AG08395 (cell line): ENCODE measurements at places on chromosomes 2 and 18.

- DNase-seq: no peak
These were observed 1389.4 kb downstream of the SUCLG1 start for GRCh38 chr2:83069724-83070123.

DNA sequence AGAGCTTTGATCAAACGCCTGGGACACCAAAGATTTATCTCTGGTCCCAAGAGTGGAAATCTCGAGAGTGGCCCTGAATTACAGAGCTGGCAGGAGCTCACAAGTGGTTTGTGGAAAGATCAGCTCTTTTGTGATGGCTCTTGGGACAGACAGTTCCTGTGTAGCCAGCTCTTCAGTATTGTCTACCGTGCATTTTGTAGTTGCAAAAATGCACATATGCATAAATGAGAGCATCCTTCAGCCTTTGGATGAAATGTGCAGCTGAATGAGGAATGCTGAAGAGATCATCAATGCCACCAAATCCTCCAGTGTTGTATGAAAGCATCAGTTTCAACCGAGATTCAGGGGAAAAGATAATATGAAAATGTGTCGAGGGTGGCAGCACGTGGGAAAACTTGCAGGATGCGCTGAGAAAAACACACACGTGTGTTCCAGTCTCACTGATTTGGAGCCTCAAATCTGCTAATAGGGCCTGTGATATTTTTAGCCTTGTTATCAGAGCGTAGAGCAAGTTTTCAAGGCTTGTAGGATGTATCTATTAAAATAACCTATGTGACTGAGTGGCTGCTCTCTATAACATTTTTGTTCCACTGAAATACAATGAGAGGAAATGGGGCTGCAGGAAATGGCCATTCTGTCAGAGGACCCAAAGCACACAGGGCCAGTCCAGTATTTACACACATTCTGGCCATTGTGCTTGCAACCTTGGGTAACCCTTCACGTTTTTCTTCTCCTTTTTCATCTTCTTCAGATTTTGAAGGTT lies 138.7 kb downstream of the PRKCE start:
- DNase-seq: no peak

GRCh38 chr2:46813680-46814079 lies 101.9 kb downstream of the MCFD2 start:
- no peak for DNase-seq

- no peak for DNase-seq
These were observed 623.1 kb upstream of the HS6ST1 start for GRCh38 chr2:128941751-128942150.

GRCh38 chr2:205733648-205734047 lies 51.3 kb downstream of the NRP2 start:
- DNase-seq: no peak

DNA sequence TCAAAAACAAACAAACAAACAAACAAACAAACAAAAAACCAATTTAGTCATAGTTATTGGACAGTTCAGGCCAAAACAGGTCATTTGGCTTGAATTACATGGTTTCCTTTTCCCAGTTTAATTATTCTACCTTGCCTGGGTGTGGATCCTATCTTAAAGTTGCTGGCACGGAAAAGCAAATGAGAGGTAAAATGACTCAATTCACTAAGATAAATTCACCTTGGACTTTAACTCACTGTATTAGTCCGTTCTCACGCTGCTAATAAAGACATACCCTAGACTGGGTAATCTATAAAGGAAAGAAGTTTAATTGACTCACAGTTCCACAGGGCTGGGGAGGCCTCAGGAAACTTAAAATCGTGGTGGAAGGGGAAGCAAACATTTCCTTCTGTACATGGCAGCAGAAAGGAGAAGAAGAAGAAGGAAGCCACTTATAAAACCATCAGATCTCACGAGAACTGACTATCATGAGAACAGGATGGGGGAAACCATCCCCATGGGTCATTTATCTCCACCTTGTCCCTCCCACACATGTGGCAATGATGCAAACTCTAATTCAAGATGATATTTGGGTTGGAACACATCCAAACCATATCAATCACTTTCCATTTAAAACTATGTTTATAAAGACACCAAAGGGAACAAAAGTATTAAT lies 22.5 kb upstream of the TRAPPC8 start:
- no peak for DNase-seq

- no peak for DNase-seq
These were observed 26.1 kb downstream of the GPC1 start for GRCh38 chr2:240461471-240462072.

DNA sequence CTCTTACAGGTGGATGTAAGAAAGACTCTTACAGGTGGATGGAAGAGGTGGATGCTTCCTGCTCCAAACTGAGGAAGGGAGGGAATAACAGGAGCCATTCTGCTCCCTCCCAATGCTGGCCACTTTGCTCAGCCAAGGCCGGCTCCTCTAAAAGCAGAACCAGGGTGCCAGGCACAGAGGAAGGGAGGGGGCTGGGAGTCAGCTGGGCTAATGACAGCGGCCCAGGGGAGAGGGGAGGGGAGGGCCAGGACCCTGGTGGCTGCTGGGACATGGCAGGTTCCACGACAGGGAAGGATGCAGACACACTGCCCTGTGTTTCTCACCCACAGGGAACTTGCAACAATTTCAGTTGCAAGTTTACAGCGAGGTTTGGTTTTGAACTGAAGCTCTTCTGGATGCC lies 173.4 kb downstream of the ANAPC1 start:
- DNase-seq: no peak

GRCh38 chr2:52428224-52428623 lies 1339.4 kb upstream of the CHAC2 start:
- no peak for DNase-seq

DNA sequence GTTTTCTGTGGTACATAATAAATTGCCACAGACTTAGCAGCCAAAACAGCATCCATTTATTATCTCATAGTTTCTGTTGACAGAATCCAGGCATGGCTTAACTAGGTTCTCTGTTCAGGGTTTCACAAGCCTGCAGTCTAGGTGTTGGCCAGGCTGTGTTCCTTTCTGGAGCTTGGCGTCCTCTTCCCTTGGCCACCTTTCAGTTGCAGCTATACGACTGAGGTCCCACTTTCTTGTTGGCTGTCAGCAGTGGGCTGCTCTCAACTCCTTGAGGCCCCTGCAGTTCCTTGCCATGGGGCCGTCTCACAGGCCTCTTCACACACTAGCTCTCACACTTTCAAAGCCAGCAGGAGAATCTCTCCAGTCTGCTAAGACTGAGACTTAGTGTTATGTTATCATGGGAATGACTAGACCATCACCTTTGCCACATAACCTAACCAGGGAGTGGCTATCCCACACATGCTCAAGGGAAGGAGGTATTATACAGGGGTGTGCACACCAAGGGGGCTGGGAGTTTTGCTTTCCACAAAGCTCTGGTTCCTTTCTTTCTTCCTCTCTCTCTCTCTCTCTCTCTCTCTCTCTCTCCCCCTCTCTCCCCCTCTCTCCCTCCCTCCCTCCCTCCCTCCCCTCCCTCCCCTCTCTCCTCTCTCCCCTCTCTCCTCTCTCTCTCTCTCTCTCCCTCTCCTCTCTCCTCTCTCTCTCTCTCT lies 15.8 kb downstream of the RIOK3 start:
- DNase-seq: no peak

GRCh38 chr2:231132129-231132528 lies 7.3 kb upstream of the HTR2B start:
- DNase-seq: peak; percentile 31

DNA sequence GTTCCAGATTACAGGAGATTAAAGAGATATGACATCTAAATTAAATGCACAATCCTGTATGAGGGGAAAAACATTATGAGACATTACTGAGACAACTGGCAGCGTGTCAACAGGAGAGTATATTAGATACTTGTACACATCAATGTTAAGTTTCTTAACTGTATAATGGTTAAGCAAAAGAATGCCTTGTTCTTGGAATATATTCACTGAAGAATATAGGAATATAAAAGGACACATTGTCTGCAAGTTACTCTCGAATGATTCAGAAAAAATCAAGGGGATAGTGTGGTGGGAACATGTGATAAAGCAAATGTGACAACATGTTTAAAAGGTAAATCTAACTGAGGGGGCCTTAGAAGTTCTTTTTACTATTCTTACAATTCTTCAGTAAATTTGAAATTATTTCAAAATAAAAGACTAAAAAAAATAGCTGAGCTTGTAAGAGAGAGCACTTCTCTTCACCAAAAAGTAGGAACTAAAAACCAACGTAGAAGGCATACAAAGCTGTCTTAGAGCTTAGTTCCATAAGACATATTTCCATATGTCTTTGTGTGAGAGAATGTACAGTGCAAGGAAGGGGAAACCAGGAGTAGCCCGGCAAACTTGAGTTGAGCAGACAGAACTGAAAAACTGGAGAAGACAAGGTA lies 7.5 kb downstream of the WDPCP start:
- DNase-seq: no peak

DNA sequence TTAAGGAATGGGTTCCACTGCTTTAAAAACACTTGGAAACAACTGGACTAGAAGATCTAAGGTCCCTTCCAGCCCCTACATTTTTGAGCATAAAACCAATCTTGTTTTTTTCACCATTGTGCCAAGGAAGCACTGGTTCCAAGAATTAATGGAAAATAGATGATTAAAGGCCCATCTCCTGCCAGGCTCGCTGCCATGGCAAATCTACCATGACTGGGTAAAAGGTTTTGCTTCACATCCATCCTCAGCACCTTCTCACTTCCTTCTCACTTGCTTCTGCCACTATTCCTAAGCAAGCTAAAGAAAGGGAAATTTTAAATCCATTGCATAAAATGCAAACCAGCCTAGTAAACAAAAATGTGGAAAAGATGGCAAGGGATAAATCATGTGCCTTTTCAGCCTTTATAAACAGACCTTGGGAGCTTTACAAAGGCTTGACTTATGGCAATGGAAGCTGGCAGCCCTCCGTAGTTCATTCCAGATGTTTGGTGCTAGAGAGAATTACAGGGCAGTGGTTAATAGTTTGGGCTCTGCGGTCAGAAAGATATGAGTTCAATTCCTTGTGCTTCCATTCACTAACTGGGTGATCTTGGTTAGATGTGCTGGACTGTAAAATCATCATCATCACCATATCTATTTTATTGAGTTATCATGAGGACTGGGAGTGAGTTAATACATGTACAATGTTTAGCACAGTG lies 27.0 kb upstream of the ST3GAL5 start:
- peak; percentile 48 for DNase-seq

DNA sequence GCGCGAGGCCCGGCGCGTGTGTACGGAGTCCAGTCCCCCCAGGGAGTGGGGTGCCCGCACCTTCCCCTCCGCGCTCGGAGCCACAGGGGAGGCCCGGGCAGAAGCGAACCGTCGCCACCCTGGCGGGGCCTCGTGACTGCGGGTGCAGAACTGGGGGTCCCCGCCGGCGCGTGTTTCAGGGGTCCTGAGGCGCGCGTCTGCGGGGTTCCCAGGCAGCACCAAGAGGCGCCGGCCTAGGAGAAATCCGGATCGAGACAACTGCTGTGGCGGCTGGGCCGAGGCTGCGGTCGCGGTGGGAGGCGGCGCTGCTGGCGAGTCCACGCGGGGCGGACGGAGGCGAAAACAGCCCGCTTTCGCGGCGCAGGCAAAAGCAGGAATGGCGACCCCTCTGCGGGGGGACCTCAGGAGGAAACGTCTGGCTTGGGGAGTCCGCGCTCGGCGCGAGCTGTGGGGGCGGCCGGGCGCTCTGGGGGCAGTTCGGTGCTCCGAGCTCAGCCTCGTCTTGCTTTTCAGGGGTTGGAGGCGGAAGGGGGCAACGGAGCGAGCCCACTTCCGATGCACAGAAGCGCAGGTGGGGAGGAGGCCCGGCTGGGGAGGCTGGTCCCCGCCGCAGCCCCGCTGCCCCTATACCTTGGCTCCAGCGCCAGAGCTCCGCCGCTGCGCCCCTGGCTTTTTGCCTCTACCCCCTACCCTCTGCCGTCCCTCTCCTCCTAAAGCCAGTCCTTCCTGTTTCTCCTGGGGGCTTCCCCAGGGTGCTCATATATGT lies 81.5 kb upstream of the LDLRAD4 start:
- DNase-seq: peak; percentile 47

- DNase-seq: no peak
These were observed 69.6 kb upstream of the RND3 start for GRCh38 chr2:150557020-150557600.

GRCh38 chr2:158998551-158999248 lies 30.3 kb downstream of the TANC1 start:
- peak; percentile 21 for DNase-seq

DNA sequence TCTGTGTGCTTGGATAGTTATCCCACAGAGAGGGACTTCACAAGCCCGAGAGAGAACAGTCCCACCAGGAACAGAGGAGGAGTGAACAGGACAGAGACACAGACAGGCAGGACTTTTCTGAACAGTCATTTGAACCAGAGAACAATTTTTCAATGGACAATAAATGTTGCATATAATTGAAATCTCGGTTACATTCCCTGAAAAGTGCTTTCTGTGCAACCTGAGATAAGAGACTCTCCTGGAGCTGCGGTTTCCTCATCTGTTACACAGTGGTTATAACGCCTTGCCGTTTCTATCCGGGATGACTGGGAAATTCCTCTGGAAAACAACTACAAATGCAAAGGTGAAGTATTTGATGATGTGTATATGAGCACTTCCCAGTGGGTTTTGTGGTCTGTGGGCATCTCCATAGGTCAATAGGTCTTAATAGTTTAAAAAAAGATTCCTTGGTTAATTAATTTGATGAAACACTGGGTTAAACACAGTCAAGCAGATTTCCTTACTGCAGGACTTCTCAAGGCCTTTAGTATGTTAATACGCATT lies 87.2 kb upstream of the HPCAL1 start:
- DNase-seq: no peak
